HepG2 (cell line): ENCODE measurements at places on chromosomes 16 and 17. TPM values are rescaled to one million over a fixed set of nuclear protein-coding genes. Genes with fewer than 3 reads are reported as not detected.

Gene TBX4
- 0.86 and 1.1 TPM in 2 replicates for total RNA-seq

Gene SSTR5
- 0.14 and 0.49 TPM in 2 replicates for total RNA-seq

Gene SYT17
- 0.14 TPM in 1 of 2 replicates, not detected in the other for total RNA-seq

- DNase-seq, result no peak
Observed at GRCh38 chr16:4631444-4631843, 6.8 kb downstream of the MGRN1 start.

- no peak for DNase-seq
Observed at GRCh38 chr17:51287412-51287811, 27.1 kb downstream of the UTP18 start.

DNA sequence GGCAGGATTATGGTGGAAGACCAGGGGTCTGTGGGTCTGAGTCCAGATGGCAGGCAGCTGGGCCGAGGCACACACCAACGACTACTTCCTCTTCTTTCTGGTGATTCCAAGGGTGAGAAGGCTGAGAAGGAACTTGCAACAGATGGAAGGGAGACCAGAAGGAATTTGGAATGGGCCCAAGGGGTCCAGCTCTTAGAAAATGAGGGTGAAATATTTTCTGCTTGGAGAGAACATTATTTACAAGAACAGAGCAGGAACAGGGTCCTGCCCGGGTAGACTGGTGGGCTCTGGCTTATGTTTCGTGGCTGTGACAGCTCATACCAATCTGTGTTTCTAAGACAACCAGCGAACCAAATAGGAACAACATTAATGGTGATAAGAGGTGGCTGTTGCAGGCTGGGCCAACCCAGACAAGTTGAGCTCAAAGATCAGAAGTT is 36.6 kb downstream of the CCDC42 start:
- no peak for DNase-seq

Gene AURKB
- total RNA-seq, result 67.7 and 75.3 TPM in 2 replicates

GRCh38 chr17:6420173-6420641 is 14.7 kb downstream of the AIPL1 start:
- no peak for DNase-seq

DNA sequence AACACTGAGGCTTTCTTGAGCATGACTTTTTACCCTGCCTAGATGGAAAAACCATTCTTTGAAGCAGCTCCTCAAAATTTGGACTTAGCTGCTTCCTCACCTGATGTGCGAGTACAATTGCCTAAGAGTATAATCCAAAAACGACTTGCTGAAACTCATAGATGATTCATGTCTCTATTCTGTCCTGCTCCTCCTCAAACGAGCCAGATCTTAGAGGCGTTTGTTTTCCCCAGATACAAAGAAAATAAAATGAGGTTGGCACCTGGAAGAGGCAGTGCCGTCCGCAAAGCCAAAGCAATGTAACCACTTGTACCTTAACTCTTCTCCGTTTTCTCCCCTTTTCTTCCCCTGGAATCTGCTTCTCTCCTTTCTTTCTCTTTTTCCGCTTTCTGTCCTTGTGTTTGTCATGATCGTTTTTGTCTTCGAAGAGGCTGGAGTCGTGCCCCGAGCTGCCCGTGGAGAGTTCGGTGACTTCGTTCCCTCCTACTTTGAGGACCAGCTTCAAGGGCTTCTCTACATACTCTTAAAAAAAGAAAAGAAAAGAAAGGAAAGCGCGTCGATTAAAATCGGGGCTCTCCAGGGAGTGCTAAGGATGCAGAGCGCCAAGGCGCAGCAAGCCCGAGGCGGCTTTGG is 895 bp downstream of the BRD7 start:
- no peak for DNase-seq
